ENCODE measurements at places on chromosomes 2 and 18. TPM values are rescaled to one million over a fixed set of nuclear protein-coding genes. Genes with fewer than 3 reads are reported as not detected.

Gene LOXHD1
- 0.05 TPM for total RNA-seq

Gene ARHGAP28
- not detected for total RNA-seq

Gene FAP
- not detected for total RNA-seq

Gene OTOF
- total RNA-seq: 2.3 TPM

Gene FOXI3
- total RNA-seq: not detected

Gene ASB18
- not detected for total RNA-seq

Gene LINC00305
- not detected for total RNA-seq

Gene DYSF
- 0.02 TPM for total RNA-seq

Gene TTN
- 1.6 TPM for total RNA-seq

Gene GPR35
- 4.1 TPM for total RNA-seq

Gene KANSL1L
- total RNA-seq: 6.0 TPM

Gene RELCH
- 20.7 TPM for total RNA-seq

Gene MSTN
- total RNA-seq: not detected

Gene LYG1
- 0.86 TPM for total RNA-seq

Gene FSHR
- not detected for total RNA-seq

Gene MAP3K19
- not detected for total RNA-seq

Gene GPR45
- not detected for total RNA-seq

Gene CD8A
- total RNA-seq: 1.1 TPM

Gene CNTNAP5
- total RNA-seq: not detected

Gene GLI2
- total RNA-seq: not detected

Gene KDM3A
- total RNA-seq: 68.9 TPM

Gene EVX2
- not detected for total RNA-seq

Gene PCARE
- total RNA-seq: not detected

Gene CHST9
- total RNA-seq: not detected

Gene IL36RN
- total RNA-seq: not detected

Gene FBLN7
- total RNA-seq: 40.5 TPM

Gene LIMS3
- 0.11 TPM for total RNA-seq

Gene PTPRN
- total RNA-seq: 0.30 TPM

Gene CSRNP3
- not detected for total RNA-seq

Gene AGXT
- total RNA-seq: not detected

Gene RAX
- total RNA-seq: not detected

Gene MBP
- 65.7 TPM for total RNA-seq

Gene ZNF396
- 0.47 TPM for total RNA-seq

Gene MYO5B
- 0.23 TPM for total RNA-seq

Gene CD207
- total RNA-seq: not detected

Gene GAREM2
- total RNA-seq: 3.2 TPM

Gene TMEM17
- total RNA-seq: 0.25 TPM

Gene ARHGEF4
- total RNA-seq: 1.9 TPM

Gene SH2D6
- 1.7 TPM for total RNA-seq

Gene FAM237A
- total RNA-seq: not detected

Gene UBXN4
- 97.0 TPM for total RNA-seq

Gene CFAP53
- total RNA-seq: 0.44 TPM

Gene PPIL3
- total RNA-seq: 52.6 TPM

Gene OTOS
- total RNA-seq: not detected

Gene MLPH
- total RNA-seq: 0.82 TPM

Gene GRP
- not detected for total RNA-seq

Gene KCTD1
- 4.2 TPM for total RNA-seq

Gene XIRP2
- not detected for total RNA-seq

Gene LRP1B
- total RNA-seq: not detected

Gene OSBPL6
- 3.3 TPM for total RNA-seq

Gene CDK5R2
- total RNA-seq: not detected

Gene TSGA10
- 6.4 TPM for total RNA-seq

Gene POTEE
- 0.76 TPM for total RNA-seq

Gene VWA3B
- total RNA-seq: not detected
